PC-3 (cell line): ENCODE measurements at places on chromosomes 5 and 9. TPM values are rescaled to one million over a fixed set of nuclear protein-coding genes. Genes with fewer than 3 reads are reported as not detected.
A peak's percentile ranks its signal among the peaks of the same experiment; 100 is the strongest.

- peaks cover 8% of the 10 kb centered on the region; the same call in 1 of the 2 replicates for H3K27me3 ChIP-seq
- H3K4me1 ChIP-seq: peaks cover 5% of the 10 kb centered on the region
- H3K36me3 ChIP-seq: no peaks in the 10 kb centered on the region
- no peak overlapping the region for H3K4me3 ChIP-seq
- H3K27ac ChIP-seq: peak overlapping the region; percentile 43
- peak; percentile 71 for DNase-seq
Observed at GRCh38 chr5:170597109-170597751, 93.4 kb downstream of the KCNIP1 start.

DNA sequence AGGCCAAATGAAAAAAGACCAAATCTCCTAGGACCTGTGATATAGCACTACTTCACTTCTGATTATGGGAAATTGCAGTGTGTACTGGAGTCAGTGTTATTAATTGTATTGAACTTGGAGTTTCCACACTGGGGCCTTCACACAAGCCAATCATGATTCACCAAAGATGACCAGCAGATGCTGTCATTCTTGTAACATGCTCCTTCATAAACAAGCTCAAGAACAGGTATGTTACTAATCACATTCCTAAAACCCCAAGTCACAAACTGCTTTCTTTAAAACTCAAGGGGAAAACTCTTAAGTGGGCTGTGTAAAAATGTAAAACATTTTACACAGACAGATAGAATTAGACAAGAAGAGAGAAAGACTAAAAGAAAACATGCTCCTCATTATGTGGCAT lies 5.6 kb downstream of the KLHL3 start:
- H3K27ac ChIP-seq: no peak overlapping the region
- H3K4me1 ChIP-seq: peaks cover 26% of the 10 kb centered on the region
- peak; percentile 64 for DNase-seq
- H3K27me3 ChIP-seq: no peaks in the 10 kb centered on the region

- peak; percentile 80 for DNase-seq
- peak overlapping the region; percentile 94 for H3K4me3 ChIP-seq
- H3K36me3 ChIP-seq: peaks cover 8% of the 10 kb centered on the region; the same call in 1 of the 2 replicates
- no peaks in the 10 kb centered on the region for H3K27me3 ChIP-seq
Observed at GRCh38 chr9:21801683-21802417, 586 bp upstream of the MTAP start.

GRCh38 chr5:31607546-31607945 lies 31.4 kb upstream of the PDZD2 start:
- no peak overlapping the region for H3K4me3 ChIP-seq
- DNase-seq: no peak
- H3K27ac ChIP-seq: no peak overlapping the region
- peaks cover 48% of the 10 kb centered on the region for H3K27me3 ChIP-seq
- no peaks in the 10 kb centered on the region for H3K4me1 ChIP-seq

DNA sequence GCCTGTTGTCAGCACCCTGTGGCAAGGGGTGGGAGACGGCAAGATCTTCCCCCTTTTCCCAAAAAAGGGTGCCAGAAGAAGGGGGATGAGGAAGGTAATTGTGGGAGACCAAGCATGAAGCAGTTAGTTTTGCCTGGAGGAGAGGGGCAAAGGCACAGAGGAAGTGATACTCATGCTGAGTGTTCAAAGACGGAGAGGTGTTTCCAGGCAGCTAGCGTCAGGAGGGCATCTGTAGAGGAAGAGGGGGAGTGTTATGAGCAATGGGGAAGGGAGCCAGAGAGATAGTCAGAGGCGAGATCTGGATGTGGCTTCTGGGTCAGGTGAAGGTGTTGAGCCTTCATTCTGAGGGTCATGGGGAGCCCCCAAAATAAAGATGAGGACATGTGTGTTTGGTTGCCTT lies 26.9 kb upstream of the ADAM19 start:
- peak overlapping the region; percentile 96 for H3K27ac ChIP-seq
- H3K27me3 ChIP-seq: no peaks in the 10 kb centered on the region
- peaks cover 69% of the 10 kb centered on the region for H3K4me1 ChIP-seq
- DNase-seq: peak; percentile 94
- H3K36me3 ChIP-seq: no peaks in the 10 kb centered on the region

DNA sequence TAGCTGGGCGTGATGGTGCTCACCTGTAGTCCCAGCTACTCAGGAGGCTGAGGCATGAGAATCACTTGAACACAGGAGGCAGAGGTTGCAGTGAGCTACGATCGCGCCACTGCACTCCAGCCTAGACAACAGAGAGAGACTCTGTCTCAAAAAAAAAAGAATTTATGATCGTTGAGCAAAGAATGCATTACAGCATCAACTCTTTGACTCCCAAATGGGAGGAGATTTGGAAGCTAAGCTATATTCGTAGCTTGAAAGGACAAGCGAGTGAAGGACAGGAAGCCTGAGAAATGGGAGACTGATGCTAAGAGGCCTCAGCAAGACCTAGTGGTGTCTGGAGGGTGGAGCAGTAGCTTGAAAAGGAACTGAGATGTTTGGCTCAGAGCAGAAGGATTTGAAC lies 10.3 kb upstream of the CCIN start:
- peaks cover 2% of the 10 kb centered on the region; the same call in 1 of the 2 replicates for H3K36me3 ChIP-seq
- no peaks in the 10 kb centered on the region for H3K27me3 ChIP-seq
- peaks cover 20% of the 10 kb centered on the region for H3K4me1 ChIP-seq
- DNase-seq: no peak
- H3K4me3 ChIP-seq: no peak overlapping the region

GRCh38 chr9:111937301-111937700 lies 40.7 kb downstream of the UGCG start:
- no peaks in the 10 kb centered on the region for H3K27me3 ChIP-seq
- no peak for DNase-seq
- H3K4me3 ChIP-seq: no peak overlapping the region
- peaks cover 27% of the 10 kb centered on the region for H3K36me3 ChIP-seq
- peaks cover 4% of the 10 kb centered on the region; the same call in 1 of the 2 replicates for H3K4me1 ChIP-seq
- no peak overlapping the region for H3K27ac ChIP-seq

- no peak overlapping the region for H3K27ac ChIP-seq
- no peak overlapping the region for H3K4me3 ChIP-seq
- DNase-seq: no peak
- no peaks in the 10 kb centered on the region for H3K27me3 ChIP-seq
Observed at GRCh38 chr5:153480401-153480800, 10.1 kb upstream of the GRIA1 start.

- no peak for DNase-seq
- no peaks in the 10 kb centered on the region for H3K36me3 ChIP-seq
- no peak overlapping the region for H3K4me3 ChIP-seq
- H3K27ac ChIP-seq: no peak overlapping the region
- H3K4me1 ChIP-seq: peaks cover 17% of the 10 kb centered on the region
Observed at GRCh38 chr9:136010176-136010575, 49.0 kb upstream of the UBAC1 start.

GRCh38 chr5:73126381-73126780 lies 6.0 kb downstream of the TMEM171 start:
- no peaks in the 10 kb centered on the region for H3K36me3 ChIP-seq
- no peaks in the 10 kb centered on the region for H3K27me3 ChIP-seq
- no peak overlapping the region for H3K4me3 ChIP-seq
- no peak overlapping the region for H3K27ac ChIP-seq
- H3K4me1 ChIP-seq: peaks cover 20% of the 10 kb centered on the region

DNA sequence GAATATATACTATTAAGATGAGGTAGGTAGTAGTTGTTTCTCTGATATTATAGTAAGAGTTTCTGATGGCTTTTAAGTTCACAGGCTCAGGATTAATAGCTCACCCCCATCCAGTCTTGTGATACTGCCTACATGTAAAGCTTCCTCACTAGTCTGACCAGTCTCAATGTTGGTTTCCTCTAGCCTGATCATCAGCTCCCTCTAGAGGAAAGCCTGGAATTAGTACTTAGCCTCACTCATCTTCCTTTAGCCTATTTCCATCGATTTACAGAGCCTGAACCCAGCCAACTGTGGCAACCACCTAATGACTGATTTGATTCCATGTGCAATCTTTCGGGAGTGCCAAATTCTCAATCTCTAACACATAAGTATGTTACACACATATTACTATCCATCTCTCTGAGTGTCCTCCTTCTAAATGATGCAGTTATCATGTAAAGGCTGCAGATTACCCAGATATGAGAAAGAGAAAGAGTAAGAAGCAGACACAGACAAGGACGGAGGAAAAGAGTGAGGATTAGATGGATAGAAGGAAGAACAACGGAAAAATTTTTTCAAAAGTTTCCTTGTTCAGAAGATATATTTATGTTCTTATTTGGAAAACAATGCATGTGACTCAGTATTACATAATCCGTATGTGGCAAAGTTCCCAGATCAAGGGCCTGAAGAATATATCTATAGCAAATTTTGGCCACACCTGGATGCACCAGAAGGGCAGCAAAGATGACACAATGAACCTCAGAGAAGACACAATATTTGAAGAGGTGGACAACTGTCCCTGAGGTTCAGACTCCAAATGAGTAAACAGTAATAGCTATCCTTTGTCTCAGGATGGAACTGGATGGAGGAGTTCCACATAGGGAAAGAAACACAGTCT lies 333.7 kb downstream of the ELAVL2 start:
- H3K36me3 ChIP-seq: no peaks in the 10 kb centered on the region
- H3K27ac ChIP-seq: peak overlapping the region; percentile 95
- H3K4me3 ChIP-seq: peak overlapping the region; percentile 56
- H3K27me3 ChIP-seq: no peaks in the 10 kb centered on the region

DNA sequence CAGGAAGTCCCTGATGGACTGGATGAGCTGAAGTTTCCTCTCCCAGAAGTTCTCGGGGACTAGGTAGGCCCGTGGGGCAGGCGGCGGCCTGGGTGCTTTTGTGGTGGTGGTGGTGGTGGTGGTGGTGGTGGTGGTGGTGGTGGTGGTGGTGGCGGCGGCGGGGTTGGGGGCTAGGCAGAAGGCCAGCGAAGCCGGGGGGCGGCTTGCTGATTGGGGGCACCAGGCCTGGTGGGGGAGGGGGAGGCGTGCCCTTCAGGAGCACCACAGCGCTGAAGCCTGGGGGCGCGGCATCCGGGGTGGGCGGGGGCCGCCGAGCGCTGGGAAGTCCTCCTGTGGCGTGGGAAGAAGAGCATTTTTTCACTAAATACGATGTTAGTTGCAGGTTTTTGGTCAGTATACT lies 26.9 kb downstream of the SPATA31C1 start:
- H3K27me3 ChIP-seq: no peaks in the 10 kb centered on the region
- H3K27ac ChIP-seq: no peak overlapping the region

DNA sequence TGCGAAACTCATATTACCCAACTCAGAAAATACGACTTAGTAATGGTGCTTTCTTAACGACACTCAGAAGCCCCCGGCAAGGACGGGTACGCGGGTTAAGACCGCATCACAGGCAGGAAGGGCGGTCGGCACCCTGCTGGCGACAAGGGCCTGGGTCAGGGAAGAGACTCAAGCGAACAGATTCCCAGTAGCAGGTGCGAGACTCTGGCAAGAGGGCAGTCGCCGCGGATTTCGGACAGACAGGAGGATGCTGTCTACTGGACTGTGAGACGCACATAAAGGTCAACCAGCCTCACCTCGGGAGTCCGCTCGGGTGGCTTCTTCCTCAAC lies 398 bp downstream of the RAPGEF6 start:
- peak overlapping the region; percentile 77 for H3K4me3 ChIP-seq
- no peaks in the 10 kb centered on the region for H3K36me3 ChIP-seq
- H3K27me3 ChIP-seq: no peaks in the 10 kb centered on the region
- peaks cover 36% of the 10 kb centered on the region for H3K4me1 ChIP-seq
- DNase-seq: peak; percentile 45

DNA sequence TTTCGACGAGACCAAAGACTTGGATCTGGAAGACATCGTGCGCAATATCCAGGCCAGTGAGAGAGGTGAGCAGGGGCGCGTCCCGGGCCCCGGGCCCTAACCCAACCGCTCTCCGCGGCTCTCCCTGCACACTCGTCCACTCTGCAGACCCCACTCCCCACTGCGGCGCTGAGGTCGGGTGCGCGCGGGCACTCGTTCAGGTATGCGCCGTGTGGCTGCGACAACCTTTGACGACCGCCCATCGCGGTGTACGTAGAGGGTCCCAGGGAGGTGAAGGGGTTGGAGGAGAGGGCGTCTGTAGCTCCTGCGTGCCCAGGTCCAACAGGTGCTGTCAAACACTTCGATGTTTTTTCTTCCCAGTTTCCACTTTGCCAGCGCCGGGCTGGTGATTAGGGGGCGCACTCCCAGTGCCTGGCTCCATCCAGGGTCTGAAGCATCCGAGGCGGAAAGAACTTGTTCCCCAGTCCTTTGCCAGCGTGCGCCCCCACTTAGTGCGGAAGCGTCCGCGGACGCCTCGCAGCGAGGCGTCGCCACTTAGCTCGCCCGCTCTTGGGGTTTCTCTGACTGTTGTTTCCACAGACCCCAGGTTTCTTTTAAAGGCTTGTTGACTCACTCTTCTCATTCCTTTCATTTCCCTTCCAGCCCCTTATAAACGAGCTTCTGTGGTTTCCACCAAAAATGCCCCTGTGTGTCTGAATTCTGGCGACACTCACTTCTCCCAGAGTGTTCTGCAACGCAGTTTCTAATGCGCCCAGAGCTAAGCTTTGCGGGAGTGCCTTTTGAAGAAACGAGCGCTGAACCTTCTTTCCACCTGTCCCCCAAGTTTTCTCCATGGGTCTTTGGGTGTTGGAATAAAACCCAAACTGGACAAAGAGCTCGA lies 1.6 kb downstream of the NPR3 start:
- DNase-seq: peak; percentile 15
- peak overlapping the region; percentile 69 for H3K4me3 ChIP-seq
- peaks cover 16% of the 10 kb centered on the region for H3K27me3 ChIP-seq
- H3K27ac ChIP-seq: no peak overlapping the region

DNA sequence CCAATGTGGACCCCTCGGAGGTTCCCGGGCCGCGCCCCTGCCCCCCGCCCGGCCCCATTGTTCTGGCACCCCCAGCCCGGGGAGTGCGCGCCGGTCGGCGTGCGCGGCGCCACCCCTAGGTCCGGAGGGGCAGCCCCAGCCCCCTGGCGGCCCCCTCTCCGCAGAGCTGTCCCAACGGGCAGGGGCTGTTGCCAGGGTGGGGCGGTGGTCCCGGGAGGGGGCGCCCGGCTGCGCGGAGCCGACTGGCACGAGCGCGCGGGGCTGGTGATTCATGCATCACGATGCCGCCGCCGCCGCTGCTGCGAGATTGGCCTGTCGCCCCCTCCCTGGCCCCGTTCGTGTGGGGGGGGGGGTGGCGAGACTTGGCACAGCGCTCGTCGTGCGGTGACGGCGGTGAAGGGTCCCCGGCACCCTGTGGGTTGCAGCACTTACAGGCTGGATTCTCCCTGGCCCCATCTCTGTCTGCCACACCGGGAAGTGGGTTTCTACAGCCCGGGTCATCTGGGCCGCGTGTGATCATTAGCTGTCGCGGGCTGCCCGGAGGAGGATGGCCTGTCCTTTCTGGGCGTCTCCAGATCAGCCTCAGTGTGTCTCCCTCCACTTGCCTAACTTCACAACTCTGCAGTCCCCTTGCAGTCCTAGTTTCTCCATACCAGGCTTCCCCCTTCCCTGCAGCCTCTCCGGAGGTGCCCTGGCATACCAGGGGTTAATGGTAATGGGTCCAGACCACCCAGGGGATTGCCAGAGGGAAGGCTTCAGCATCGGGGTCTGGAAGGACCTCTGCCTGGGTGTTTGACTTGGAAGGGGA lies 858 bp downstream of the NCS1 start:
- H3K36me3 ChIP-seq: no peaks in the 10 kb centered on the region
- no peak overlapping the region for H3K27ac ChIP-seq
- no peak for DNase-seq
- peak overlapping the region; percentile 75 for H3K4me3 ChIP-seq
- no peaks in the 10 kb centered on the region for H3K27me3 ChIP-seq

F12 gene
- 31.0 and 36.8 TPM in 2 replicates for total RNA-seq

CRHBP gene
- total RNA-seq: not detected in 2 replicates

NR2F1-AS1 gene
- 24.1 and 28.8 TPM in 2 replicates for total RNA-seq

GAPT gene
- not detected in 2 replicates for total RNA-seq

CKMT2 gene
- not detected in 2 replicates for total RNA-seq

MYMK gene
- total RNA-seq: not detected in 2 replicates

BRINP1 gene
- total RNA-seq: not detected in 2 replicates

FOXD4L6 gene
- total RNA-seq: not detected in 2 replicates

FGFR4 gene
- total RNA-seq: 24.6 and 34.9 TPM in 2 replicates

BTNL9 gene
- 11.5 and 15.4 TPM in 2 replicates for total RNA-seq

INSL4 gene
- total RNA-seq: not detected in 2 replicates

OLFM1 gene
- 0.44 TPM in 1 of 2 replicates, not detected in the other for total RNA-seq

ESM1 gene
- 21.0 and 27.8 TPM in 2 replicates for total RNA-seq

OR1N1 gene
- not detected in 2 replicates for total RNA-seq

OR2S2 gene
- total RNA-seq: not detected in 2 replicates

EGFLAM gene
- total RNA-seq: not detected in 2 replicates

BSPRY gene
- total RNA-seq: 22.6 and 23.7 TPM in 2 replicates
